ENCODE measurements at places on chromosomes 1 and 21. TPM values are rescaled to one million over a fixed set of nuclear protein-coding genes. Genes with fewer than 3 reads are reported as not detected.
A peak's percentile ranks its signal among the peaks of the same experiment; 100 is the strongest.

The PLA2G2C gene
- total RNA-seq = not detected

The PPFIA4 gene
- 0.54 TPM for total RNA-seq

The KIF26B gene
- 1.6 TPM for total RNA-seq

The AQP10 gene
- total RNA-seq = not detected

The SYT6 gene
- not detected for total RNA-seq

GRCh38 chr1:222912730-222913129, 97.9 kb downstream of the DISP1 start:
- no peaks in the 10 kb centered on the region for H3K27me3 ChIP-seq
- no peak overlapping the region for H3K4me3 ChIP-seq
- no peak overlapping the region for H3K27ac ChIP-seq
- H3K4me1 ChIP-seq = no peaks in the 10 kb centered on the region

DNA sequence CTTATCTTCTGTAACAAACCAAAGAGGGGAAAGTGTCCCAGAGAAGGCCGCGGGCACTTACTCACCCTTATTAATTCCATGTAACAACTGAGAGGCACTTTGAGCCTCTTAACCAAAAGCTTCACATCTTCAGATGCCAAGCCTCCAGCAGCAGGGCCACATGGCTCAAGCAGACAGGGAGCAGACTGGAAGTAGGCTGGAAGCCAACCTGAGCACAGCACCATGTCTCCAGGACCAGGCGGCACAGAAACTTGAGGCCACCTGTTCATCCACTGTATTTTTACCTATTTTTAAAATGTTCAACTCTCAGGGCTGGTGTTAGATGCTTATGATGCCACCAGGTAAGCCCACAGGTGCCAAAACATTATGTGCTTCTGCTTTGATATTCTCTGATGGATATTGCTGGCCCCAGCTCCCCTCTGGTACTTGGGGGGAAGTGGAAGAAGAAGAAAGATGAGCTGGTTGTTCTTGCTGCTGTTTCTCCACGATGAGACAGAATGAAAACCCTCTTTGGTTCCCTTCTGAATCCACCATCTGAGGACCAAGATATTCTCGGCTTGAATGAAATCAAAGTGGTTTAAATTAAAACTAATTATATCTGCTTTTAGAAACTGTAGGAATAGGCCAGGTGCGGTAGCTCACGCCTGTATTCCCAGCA, 30.6 kb upstream of the SDE2 start:
- H3K36me3 ChIP-seq = no peaks in the 10 kb centered on the region
- H3K4me1 ChIP-seq = no peaks in the 10 kb centered on the region
- no peaks in the 10 kb centered on the region for H3K27me3 ChIP-seq
- H3K4me3 ChIP-seq = no peak overlapping the region
- peak overlapping the region; percentile 74 for H3K27ac ChIP-seq
- DNase-seq = peak; percentile 58

DNA sequence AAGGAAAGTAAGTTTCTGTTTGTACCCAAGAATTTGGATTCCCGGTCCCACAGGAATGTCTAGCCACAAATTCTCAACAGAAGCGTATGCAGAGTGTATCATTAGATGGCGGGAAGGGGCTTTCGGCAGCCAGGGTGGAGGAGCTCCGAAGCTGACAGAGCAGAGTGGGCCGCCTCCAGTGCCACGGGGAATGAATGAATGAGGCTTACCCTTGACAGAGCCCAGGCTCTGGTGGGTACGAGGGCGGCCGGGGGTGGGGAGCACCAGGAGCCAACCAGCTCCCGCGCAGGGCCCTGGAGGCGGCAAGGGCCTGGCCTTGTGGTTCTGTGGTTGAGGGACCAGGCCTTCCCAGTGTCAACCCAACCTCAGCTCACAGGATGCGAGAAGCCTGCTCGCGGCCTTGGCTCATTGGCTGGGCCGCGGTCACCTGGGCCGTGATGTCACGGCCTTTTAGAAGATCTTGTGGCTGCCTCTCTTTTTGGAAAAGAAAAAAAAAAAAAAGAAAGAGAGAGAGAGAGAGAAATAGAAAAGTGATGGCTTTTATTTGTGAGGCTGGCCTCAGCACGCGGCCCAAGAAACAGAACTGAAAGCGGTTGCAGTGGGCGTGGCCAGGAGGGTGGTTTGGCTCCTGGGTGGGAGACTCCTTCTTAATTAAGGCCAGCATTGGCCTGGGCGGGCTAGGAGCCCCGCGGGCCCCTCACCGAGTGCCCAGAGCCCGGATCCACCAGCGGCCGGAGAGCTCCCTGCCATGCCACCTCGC, 34.9 kb upstream of the RUNX3 start:
- peak; percentile 67 for DNase-seq
- H3K4me1 ChIP-seq = no peaks in the 10 kb centered on the region
- H3K4me3 ChIP-seq = peak overlapping the region; percentile 46
- H3K27me3 ChIP-seq = no peaks in the 10 kb centered on the region

DNA sequence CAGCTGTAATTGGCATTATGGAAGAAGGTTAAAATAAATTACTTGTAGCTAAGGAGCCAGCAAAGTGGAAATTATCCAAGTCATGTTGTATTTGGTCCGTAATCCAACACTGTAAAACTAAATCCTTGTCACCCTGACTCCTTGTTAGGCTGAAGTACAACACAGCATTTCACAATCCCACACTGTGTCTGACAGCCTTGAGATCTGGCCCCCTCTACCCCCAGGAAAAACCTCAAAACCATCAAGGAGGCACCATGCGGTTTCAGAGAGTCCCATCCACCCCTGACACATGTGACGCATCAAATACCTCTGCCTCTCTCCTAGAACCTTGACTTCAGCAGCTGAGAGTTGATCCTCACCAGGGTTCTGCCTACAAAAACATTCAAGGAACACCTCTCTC, 41.0 kb downstream of the LMX1A start:
- DNase-seq = no peak
- H3K4me3 ChIP-seq = no peak overlapping the region
- no peak overlapping the region for H3K27ac ChIP-seq
- no peaks in the 10 kb centered on the region for H3K36me3 ChIP-seq
- H3K27me3 ChIP-seq = no peaks in the 10 kb centered on the region

DNA sequence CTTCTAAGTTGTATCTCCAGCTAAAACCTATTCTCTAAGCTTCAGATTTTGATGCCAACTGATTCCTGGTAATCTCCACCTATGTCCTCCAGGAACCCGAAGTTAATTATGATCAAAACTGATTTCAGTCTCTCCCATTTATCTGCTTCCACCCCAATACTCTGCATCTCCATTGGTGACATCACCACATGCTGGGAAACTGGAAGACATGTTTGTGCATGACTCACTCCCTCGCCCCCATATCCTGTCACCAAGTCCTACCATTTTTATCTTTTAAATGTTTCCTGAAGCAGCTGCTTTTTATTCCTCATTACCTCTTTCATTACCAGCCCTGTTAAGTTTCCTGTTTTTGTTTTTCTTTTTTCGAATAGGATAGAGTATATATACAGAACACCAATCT, 228.5 kb downstream of the LRRC40 start:
- H3K27ac ChIP-seq = no peak overlapping the region
- H3K4me3 ChIP-seq = no peak overlapping the region
- H3K4me1 ChIP-seq = no peaks in the 10 kb centered on the region
- no peaks in the 10 kb centered on the region for H3K27me3 ChIP-seq
- DNase-seq = no peak

- H3K4me1 ChIP-seq = no peaks in the 10 kb centered on the region
- H3K36me3 ChIP-seq = no peaks in the 10 kb centered on the region
- H3K27me3 ChIP-seq = no peaks in the 10 kb centered on the region
- DNase-seq = no peak
- H3K4me3 ChIP-seq = peak overlapping the region; percentile 7
Measured at GRCh38 chr1:22654692-22655091, 1.7 kb downstream of the C1QB start.

DNA sequence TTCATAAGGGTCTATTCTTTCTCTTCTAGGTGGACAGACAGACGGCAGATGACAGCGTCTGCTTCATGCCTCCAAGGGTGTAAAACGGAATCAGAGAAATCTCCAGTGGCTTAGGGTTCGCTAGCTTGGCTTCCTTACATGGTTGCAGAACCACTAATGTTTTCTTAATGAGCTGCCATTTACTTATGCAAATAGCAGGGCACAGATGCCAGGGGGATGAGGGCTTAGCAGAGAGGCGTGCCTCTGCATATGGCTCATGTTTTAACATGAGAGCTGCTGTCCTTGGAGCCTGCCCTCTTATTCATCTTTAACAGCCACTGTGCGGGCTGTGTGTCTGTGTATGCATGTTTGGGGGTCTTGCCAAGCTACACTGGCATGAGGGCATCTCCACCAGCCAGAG, 119.6 kb downstream of the IER5 start:
- no peak overlapping the region for H3K4me3 ChIP-seq
- DNase-seq = no peak
- H3K36me3 ChIP-seq = no peaks in the 10 kb centered on the region
- H3K27me3 ChIP-seq = no peaks in the 10 kb centered on the region
- no peak overlapping the region for H3K27ac ChIP-seq

GRCh38 chr1:183716286-183716685, 63.2 kb upstream of the APOBEC4 start:
- DNase-seq = no peak
- H3K4me3 ChIP-seq = no peak overlapping the region
- H3K27me3 ChIP-seq = no peaks in the 10 kb centered on the region
- no peak overlapping the region for H3K27ac ChIP-seq
- H3K36me3 ChIP-seq = no peaks in the 10 kb centered on the region
- H3K4me1 ChIP-seq = no peaks in the 10 kb centered on the region

GRCh38 chr1:56550859-56551188, 28.5 kb downstream of the PLPP3 start:
- H3K4me3 ChIP-seq = no peak overlapping the region
- H3K27ac ChIP-seq = no peak overlapping the region
- no peak for DNase-seq
- no peaks in the 10 kb centered on the region for H3K36me3 ChIP-seq
